Activated T-helper 17 cell treated with anti-CD3 and anti-CD28 coated beads, Interleukin-2, amount 50 U/mL, for 72 hours (primary cell): ENCODE measurements at places on chromosomes 7 and 10.
A peak's percentile ranks its signal among the peaks of the same experiment; 100 is the strongest.

- no peak for ATAC-seq
These were observed 128.5 kb upstream of the TNS3 start for GRCh38 chr7:47710201-47710935.

GRCh38 chr10:132946-133898 is 2.0 kb upstream of the ZMYND11 start:
- no peak for ATAC-seq

GRCh38 chr10:78876449-78876848 is 192.3 kb upstream of the ZMIZ1 start:
- ATAC-seq = no peak

GRCh38 chr7:155869784-155870076 is 57.5 kb upstream of the SHH start:
- no peak for ATAC-seq

GRCh38 chr10:70656489-70656888 is 15.8 kb upstream of the ADAMTS14 start:
- ATAC-seq = peak; percentile 99

DNA sequence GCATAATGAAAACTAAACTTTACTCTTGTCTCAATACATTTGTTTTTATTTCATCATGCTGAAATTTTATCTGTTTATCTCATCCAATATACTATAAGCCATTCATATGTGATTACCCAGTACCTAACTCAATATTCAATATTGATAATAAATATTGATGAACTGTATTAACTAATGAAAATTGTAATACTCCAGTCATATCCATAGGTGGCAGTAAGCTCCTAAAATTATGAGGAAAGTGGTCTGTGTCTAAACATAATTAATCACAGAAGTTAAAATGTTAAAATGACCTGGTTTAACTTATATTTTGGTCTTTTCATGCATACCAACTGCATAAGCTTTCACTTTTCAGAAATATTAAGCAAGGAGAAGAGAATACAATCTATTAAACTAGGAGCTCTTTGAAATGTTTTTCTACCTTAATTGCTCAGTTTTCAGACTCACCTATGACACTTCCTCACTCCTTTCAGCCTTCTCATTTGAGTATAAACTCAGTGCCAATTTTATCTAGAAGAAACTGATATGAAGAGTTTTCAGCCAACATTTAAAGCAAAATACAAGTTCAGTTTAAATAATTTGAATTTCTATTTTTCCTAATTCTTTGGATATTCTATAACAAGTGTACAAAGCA is 30.5 kb upstream of the VWDE start:
- ATAC-seq = no peak

GRCh38 chr7:85714043-85714578 is 527.3 kb upstream of the SEMA3D start:
- no peak for ATAC-seq

DNA sequence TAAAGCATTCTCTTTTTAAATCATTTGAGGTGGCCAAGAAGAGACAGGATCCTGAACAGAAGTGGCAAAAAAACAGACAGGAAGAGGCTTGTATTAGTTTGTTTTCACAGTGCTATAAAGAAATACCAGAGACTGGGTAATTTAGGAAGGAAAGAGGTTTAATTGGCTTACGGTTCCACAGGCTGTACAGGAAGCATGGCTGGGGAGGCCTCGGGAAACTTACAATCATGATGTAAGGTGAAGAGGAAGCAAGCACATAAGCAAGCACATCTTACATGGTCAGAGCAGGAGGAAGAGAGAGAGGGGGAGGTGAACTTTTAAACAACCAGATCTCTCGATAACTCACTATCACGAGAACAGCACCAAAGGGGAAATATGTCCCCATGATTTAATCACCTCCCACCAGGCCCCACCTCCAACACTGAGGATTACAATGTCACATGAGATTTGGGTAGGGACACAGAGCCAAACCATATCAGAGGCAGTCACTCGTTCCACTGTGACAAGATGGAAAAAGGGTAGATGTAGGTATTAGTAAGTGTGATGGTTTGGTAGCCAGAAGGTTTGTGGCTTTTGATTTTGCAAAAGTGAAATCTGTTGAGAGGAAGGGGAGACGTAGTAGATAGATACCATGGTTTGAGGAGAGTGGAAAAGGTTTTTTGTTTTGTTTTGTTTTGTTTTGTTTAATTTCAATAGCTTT is 5.1 kb downstream of the MSRB2 start:
- no peak for ATAC-seq

DNA sequence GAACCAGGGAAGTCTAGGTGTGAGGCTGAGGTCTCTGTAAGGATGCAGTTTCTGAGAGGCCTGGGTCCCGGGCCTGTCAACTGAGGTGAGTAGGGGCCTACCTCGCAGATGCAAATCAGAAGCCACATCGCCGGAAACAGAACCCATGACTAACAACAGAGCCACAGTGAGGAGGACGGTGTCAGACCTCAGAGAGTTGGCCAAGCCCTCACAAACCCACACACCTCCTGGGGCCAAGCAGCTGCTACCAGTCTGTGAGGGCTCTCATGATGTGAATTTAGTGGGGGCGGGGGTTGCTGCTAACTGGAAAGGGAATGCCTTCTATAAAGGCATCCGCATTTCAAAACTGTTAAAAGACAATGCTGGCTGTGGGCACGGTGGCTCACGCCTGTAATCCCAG is 103.0 kb downstream of the COBL start:
- ATAC-seq = no peak

DNA sequence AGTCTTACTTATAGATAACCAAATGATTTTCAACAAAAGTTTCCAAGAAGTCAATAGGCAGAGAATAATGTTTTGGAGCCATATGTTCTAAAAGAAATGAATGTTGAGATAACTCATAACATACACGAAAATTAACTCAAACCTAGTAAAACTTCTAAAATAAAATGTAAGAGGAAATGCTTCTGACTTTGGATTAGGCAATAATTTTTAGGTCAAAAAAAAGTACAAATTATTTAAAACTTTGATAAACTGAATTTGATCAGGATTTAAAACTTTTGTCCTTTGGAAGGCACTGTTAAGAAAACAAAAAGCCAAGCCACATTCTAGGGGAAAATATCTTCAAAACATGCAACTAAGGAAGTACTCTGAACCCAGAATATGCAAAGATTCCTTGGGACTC is 148.2 kb upstream of the GPR22 start:
- no peak for ATAC-seq

GRCh38 chr10:86306628-86307278 is 59.8 kb downstream of the GRID1 start:
- ATAC-seq = no peak

DNA sequence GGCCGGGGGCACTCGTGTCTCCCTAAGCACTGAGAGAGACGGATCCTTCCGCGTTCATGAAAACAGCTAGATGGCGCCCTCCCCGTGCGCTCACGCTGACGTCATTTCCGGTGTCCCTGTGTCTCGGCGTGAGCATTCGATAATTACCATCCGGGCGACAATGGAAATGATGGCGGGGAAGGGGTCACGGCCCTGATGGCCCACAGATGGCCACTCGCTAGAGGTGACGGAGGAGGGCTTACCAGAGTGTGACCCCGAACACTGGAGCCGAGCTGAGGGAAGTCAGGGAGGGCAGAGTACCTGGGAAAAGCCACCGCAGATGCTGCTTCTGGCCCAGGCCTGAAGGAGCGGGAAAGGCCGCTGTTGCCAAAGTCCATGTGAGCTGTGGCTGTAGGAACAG is 222.9 kb downstream of the TCERG1L start:
- no peak for ATAC-seq

- no peak for ATAC-seq
These were observed 1.9 kb downstream of the FGF8 start for GRCh38 chr10:101773923-101774588.

DNA sequence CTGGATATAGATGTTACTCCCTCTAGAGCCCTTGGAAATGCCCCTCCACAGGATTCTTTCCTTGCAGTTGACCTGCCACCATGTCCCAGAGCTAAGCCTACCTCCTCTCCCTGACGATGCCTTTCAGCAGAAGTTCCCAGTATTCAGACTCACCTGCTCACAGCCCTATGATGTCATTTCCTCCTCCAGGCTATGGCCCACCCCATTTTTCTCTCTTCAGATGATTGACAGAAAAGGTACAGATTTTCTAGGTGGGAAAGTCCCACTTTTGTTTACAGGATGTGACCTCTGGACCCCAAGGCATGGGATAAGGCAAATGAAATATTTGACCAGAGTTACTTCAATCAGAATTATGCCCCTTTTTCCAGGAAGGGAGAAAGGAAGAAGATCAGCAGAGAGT is 280.2 kb upstream of the PHYHIPL start:
- no peak for ATAC-seq

DNA sequence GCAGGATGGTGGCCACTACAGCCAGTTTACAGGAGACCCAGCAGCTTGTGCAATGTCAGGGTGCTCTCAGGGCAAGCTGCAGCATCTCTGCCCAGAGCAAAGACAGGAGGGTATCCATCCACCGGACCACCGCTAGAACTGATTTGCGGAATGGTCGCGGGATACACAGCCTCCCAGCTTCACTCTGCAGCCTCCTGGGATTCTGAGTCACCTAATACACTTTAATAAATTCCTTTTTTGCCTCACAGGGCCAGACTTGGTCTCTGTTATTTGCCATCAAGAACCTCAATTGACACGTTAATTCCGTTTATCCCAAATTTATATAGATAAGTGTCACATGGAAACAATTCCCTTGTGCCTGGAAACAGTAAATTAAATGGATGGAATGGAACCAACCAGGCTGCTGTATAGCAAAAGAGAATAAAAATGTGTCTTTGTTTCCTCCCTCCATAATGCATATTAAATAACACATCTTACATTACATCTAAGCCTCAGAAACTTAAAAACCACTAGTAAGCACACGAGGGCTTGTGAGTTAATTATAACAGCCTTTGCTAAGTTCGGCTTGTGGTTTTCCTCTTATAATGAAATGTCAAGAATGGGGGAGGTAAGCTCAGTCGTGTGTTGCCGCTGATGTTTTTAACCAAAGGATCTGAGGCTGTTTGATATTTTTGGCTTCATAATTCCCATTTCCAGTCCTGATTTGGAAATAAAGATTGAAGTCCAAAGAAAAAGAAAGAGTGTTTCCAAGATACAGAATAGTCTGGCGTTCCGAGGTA is 52.1 kb downstream of the ADRB1 start:
- ATAC-seq = no peak

DNA sequence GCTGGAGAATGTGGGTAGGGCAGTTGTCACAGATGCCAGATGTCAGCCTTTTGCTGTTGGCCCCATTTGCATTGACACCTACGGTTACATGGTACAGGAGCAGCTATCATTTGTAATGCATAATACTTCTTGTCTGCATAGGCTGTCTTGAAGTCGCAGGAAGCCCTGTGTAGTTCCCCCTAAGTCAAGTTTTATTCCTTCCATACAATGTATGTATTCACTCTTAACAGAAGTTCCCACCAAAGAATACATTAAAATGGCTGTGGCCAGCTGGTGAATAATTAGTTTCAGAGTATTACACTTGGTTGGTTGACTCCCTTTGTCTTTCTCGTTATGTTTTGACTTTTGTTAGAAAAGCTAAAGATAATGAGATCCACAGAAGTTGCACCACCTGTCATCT is 1169.0 kb downstream of the REEP3 start:
- no peak for ATAC-seq

GRCh38 chr10:19847321-19847720 is 31.1 kb downstream of the PLXDC2 start:
- no peak for ATAC-seq

GRCh38 chr7:84455788-84456187 is 261.2 kb upstream of the SEMA3A start:
- ATAC-seq = no peak
